Upper lobe of right lung (tissue), 1 donor: ENCODE measurements at places on chromosomes 5 and 9.

GRCh38 chr5:159504857-159505304, 174.6 kb upstream of the IL12B start:
- DNase-seq = peak; percentile 87

- no peak for DNase-seq
Observed at GRCh38 chr9:1210954-1211353, 160.8 kb downstream of the DMRT2 start.

- DNase-seq = no peak
Observed at GRCh38 chr5:59790776-59791475, 102.6 kb downstream of the PDE4D start.

- DNase-seq = no peak
Observed at GRCh38 chr9:1044643-1045042, 5.5 kb upstream of the DMRT2 start.

GRCh38 chr5:882253-883183, 10.1 kb downstream of the BRD9 start:
- no peak for DNase-seq

DNA sequence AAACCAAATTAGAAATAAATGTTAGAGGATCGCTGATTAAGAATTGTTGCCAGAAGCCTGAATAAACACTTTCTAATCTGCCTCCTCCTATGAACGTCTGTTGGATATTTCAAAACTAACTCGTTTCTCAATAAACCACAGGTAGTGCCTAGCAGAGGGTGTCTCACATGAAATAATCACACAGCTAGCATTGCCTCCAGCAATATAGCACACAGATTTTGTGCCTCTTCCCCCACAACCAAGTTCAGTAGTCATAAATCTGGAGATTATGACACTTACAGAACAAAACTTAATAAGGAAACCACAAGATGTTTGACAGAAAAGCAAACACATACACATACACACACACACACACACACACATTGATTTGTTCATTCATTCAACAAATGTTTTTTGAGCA, 173.2 kb upstream of the CDH10 start:
- no peak for DNase-seq

DNA sequence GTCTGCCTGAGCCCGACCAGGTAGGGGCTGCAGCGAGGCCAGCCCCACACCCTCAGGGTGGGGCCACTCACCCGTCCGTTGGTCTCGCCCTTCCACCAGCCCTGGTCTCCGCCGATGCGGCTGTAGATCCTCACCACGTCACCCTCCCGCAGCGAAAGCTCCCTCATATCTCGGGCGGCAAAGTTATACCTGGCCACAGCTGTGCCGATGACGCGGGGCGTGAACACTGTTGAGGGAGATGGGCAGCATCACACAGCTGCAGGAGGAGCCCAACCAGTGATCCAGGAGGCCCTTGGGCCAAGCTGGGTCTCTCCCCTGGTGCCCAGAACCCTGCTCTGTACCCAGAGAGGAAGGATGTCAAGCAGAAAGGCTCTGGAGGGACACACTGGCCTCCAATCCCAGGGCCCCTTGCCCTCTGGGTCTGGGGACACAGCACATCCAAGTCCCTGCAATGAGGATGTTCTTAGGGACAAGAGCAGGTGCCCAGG, 30.3 kb upstream of the SARDH start:
- DNase-seq = peak; percentile 54

DNA sequence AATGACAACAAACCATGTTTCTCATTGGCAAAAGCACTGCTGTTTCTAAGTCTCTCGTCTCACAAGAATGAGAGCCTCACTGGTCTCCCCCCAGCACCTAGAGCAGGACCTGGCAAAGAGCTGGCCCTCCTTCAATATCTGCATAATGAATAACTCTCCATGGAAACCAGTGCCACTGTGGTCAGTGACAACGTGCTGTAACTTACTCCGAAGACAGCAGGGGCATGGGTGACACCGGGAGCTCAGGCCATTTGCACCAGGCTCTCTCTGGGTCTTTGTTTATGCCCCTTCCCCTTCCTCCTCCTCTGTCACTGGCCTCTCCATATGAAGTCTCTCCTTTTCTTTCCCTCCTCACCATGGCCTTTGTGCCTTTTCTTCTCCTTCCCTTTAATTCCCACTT, 33.3 kb downstream of the TAS2R1 start:
- DNase-seq = no peak

GRCh38 chr5:75072061-75072460, 19.7 kb upstream of the GCNT4 start:
- DNase-seq = no peak

GRCh38 chr9:91978740-91979414, 28.8 kb upstream of the ROR2 start:
- no peak for DNase-seq

GRCh38 chr5:107500840-107501239, 169.9 kb downstream of the EFNA5 start:
- no peak for DNase-seq

DNA sequence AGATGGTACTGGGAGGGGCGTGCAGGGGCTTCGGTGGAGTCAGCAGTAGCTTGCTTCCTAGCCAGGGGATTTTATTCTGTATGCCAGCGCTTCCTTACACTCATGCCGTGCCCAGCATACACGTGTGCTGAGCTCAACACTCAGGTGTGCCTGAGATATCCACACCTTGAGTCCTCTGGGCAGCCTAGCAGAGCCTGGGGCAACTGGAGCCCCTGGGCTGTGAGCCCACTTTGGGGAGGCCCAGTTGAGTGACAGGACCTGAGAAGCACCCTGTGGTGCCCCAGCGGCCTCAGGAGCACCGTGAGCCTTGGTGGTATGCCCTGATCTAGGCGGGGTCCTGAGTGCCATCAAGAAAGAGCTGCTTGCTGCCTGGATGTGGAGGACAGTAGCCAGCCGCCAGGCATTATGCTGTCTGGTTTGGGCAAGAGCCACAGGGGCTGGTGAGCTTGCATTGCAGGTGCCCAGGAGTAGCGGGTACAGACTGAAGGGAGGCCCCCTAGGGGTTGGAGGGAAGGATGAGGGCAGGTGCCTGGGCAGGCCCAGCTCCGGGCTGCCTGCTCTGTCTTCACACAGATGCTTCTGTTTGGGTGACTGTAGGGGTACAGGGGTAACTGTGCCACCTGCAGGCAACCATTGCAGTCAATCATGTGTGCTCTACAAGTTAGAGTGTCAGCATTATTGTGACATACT, 42.9 kb downstream of the BNIP1 start:
- DNase-seq = no peak

- no peak for DNase-seq
Observed at GRCh38 chr9:75448281-75448680, 360.0 kb downstream of the OSTF1 start.

DNA sequence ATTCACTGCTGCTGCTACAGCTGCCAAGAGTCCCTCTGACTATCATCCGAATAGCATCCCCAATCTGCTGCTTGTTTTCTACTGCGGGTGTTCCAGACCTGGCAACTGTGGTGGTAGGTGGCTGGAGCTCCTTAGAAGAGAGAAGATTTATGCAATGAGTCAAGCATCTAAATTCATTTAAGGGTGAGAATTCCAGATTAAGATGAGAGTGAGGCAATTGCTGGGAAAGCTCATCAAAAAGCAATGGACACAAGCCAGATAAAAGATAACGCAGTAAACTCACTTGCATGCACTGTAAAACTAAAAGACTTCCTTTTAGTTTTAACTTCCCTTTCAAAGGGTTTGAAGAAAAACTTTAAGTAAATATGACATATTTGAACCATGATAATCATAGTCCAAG, 3.9 kb downstream of the PLK2 start:
- DNase-seq = no peak

DNA sequence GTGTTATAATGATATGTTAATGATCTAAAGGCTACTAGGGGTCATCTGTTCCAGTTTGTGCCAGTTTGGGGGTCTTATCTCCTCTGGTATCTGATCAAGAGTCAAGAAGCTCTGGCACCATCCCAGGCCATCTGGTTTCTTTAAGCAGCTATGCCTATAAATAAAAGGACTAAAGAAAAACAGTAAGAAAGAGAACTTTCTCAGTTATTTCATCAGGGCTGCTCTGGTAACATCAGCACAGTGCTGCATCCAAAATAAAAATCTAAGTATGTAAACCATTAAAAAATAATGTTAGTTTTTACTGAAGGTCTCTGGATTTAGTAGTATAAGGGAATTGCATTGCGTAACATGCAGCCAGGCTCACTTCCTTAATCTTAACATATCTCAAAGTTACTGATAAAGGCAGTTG, 185.0 kb downstream of the NR2F1-AS1 start:
- DNase-seq = no peak

DNA sequence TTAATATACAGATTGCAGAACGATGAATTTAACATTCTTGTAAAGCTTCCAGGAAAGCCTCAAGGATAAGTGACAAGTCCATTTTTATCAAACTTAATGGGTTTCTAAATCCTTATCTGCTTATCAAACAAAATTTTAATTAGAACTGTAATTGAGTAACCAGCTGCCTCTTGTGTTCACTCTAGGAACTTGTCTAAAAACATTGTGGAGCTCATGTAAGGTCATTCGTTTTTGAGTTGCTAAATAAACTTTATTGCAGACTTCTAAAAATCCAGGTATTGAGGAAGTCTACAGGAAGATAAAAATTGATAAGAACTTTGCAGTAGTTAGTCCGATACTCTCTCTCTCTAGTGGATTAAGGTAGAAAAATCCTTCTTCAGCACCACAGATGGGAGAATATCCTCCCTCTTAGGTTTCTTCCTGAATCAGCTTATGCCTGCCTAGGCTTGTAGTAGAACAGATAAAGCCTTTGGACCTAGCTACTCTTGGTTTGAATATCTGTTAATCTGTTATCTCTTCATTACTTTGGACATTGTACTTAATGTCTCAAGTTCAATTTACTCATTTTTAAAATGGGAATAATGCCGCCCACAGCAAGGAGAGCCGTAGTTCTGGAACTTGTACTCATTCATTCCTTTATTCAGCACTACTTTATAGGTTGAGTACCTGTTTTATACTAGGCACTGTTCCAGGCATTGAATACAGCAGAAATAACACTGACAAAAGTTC, 60.0 kb upstream of the DHFR start:
- no peak for DNase-seq

DNA sequence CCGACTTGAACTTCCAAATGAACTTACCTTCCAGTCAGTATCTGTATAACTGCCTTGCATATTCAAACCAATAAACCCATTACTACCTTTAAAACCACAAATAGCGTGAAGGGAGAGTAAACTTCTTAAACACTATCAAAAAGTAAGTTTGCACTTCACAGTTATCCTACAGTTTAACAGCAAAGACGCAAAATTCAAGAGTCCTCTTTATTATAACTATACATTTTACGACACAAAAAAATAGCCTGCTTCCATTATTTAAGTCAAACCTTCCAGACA, 1.8 kb downstream of the PTBP3 start:
- no peak for DNase-seq

DNA sequence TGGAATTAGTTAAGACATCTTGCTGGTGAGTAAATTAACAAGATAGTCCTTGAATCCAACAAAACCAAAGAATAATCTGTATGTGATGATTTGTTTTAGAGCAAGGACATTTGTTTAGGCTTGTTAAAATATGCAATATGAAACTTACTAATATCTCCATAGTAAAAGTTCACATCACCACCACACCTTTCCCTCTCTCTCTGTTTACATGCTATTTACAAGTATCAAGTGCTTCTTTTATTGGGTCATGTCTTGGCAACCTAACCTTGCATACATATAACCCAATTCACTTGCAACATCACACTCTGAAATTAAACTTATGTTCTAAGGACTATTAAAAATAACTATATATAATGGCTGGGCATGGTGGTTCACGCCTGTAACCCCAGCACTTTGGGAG, 161.3 kb downstream of the CCDC192 start:
- DNase-seq = no peak

GRCh38 chr9:10678790-10679189, 66.0 kb upstream of the PTPRD start:
- no peak for DNase-seq

DNA sequence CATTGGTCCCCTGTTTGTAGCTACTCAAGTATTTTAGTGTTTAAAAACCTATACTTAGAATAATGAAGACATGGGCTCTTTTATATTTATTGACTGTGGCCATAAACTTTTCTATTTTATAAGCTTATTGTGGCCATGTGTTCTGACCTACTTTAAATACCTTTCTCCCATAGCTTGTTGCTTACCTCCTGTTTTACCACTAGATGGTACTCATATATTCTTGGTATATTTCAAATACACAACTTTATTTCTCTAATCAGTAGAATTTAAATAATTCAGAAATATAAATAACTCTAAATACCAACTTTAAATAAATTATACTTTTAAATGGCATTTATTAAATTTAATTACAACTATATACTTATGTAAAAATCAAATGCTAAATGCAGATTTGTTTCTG, 498.0 kb downstream of the PRDM9 start:
- DNase-seq = no peak

- DNase-seq = no peak
Observed at GRCh38 chr9:76558465-76558864, 99.5 kb downstream of the GCNT1 start.

GRCh38 chr5:177963966-177964365, 32.1 kb downstream of the PROP1 start:
- no peak for DNase-seq

DNA sequence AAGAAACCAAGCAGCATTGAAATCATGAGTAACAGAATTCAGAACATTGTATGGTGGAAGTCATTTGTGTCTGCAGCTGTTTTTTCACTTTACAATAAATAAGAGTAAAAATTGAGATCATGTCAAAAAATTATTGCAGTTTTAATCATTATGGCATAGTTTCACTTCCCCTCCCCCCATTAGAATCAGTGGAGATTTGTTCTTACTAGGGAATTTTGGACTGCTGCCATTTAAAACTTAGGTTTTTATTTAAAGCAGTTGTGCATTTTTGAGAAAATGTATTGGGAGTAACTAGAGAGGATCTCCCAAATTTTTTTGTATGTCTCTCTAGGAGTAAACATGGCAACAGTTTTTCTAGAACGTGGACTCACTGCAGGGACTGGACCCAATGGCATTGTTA, 20.4 kb downstream of the GTF3C4 start:
- DNase-seq = no peak

- DNase-seq = no peak
Observed at GRCh38 chr9:134724202-134724911, 82.8 kb downstream of the COL5A1 start.

DNA sequence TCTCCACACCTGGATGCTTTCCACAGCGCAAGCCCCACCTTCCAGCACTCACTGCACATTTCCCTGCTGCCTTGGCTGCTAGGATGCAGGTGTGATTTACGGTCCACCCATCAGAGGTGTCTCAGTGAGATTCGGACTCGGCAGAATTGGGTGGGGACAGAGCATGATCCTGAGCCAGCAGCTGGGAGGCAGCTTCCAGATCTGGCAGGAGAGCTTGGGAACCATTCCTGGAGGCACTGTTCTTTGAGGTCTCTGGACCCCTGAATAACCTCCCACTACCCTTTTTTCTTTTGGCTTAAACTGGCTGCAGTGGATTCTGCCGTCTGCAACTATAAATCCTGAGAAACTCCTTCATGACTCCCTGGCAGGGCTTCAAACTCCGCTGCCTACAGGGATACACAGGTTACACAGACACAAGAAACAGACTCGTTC, 99.6 kb upstream of the PHYKPL start:
- no peak for DNase-seq
